ENCODE measurements at places on chromosomes 1 and 21. TPM values are rescaled to one million over a fixed set of nuclear protein-coding genes. Genes with fewer than 3 reads are reported as not detected.

GRCh38 chr1:93093332-93094006, 14.4 kb downstream of the MTF2 start:
- DNase-seq = peak; percentile 19

Gene VWA5B1
- not detected for total RNA-seq

GRCh38 chr1:12604114-12604874, 13.7 kb downstream of the DHRS3 start:
- peak; percentile 88 for DNase-seq

Gene CHRM3
- total RNA-seq = 0.03 TPM

- peak; percentile 52 for DNase-seq
Measured at GRCh38 chr1:228059634-228060457, 22.7 kb upstream of the ARF1 start.

GRCh38 chr1:97674517-97674916, 246.3 kb downstream of the DPYD start:
- DNase-seq = no peak
